ENCODE measurements at places on chromosomes 4 and X.

DNA sequence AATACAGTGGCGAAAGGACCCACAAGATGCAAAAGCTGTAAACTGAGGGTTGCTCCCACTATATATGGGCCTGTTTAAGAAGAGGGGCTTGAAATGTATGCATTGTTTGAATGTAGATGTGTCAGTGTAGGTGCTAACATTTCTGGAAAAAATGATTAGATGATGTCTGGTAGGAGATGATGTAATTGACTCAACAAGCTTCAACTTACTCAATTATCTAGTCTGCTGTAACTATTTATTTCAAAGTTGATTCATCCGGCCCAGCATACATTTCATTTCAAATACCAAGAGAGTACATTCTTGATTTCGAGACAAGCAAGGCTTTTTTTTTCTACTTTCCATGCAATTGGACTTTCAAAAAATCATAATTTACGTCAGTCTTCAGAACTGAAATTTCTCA, 9.3 kb upstream of the ENAM start:
- no peak for DNase-seq

- DNase-seq: no peak
Measured at GRCh38 chrX:47941423-47941822, 62.4 kb downstream of the ZNF182 start.

DNA sequence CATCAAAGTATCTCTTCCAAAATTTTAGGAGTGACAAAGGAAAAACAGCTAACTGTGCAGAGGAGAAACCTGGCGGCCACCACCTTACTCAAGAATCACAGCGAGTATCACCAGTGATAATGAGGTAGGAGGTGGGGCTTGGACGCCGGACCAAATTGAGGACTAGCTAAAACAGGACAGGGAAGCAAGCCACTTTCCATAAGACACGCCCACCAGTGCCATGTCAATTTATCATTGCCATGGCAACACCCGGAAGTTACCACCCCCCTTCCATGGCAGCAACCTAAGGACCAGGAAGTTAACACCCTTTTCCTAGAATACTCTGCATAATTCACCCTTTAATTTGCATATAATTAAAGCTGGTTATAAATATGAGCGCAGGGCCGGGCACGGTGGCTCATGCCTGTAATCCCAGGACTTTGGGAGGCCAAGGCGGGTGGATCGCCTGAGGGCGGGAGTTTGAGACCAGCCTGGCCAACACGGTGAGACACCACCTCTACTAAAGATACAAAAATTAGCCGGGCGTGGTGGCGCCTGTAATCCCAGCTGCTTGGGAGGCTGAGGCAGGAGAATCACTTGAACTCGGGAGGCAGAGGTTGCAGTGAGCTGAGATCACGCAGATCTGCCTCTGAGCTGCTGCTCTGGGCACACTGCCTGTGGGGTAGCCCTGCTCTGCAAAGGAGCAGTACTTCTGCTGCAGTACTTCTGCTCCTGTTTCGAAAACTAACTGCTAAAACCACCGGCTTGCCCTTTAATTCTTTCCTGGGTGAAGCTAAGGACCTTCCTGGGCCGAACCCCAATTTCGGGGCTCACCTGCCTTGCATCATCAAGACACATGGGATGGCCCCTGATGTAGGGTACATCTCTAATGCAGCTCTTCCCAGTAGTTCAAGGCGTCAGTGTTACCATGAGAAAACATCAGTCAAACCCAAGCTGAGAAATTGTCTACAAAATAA, 116.7 kb downstream of the HMX1 start:
- no peak for DNase-seq

- DNase-seq: no peak
Measured at GRCh38 chr4:138035781-138036258, 206.3 kb downstream of the SLC7A11 start.

DNA sequence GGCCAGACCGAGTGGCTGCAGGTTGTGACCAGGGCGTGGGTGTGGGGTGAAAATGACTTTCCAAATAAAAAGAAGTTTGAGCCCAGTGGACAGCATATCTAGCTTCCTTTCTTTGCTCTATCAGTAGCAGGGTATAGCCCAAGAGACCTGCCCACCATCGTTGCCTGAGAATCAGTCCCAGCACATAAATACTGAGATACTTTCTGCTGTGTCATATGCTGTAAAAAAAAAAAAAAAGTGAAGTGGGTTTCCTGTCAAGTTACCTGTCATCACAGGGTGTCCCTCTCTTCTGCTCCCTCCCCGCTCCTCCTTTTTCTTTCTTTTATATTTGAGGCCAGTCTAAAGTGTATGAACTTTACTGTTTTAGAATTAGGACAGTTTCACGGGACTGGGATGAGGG, 330.3 kb upstream of the BOD1L1 start:
- no peak for DNase-seq

DNA sequence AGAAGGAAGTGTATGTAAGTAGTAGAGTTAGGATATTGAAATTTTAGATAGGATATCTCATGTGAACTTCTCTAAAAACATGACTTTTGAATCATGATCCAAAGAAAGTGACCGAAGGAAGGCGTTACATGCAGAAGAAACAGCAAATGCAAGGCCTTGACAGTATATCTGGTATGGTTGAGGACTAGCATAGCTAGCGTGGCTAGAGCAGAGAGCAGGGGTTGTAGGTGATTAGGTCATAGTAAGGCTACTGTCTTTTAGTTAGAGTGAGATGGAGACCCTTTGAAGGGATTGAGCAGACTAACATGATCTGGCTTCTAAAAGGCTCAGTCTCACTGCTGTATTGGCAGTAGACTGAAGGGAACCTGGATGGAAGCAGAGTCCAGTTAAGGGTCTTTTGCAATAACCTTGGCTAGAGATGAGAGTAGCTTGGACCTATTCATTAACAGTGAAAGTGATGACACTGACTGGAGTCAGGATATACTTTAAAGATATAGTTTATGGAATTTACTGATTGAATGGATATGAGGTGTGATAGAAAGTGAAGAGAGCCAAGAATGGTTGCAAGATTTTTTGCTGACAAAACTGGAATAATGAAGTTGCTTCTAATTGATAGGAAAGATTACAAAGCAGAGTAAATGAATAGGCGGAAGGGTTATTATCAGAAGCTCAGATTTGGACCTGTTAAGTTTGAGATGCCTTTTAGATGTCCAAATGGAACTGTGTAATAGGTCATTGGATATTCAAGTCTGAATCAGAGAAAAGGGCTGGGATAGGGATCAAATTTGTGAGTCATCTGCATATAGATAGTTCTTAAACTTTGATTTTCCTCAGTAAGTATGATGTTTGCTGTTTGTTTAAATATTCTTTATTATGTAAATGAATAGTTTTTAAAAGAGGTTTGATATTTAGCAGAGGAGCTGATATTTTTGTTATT, 59.8 kb downstream of the MRPL1 start:
- DNase-seq: no peak

- no peak for DNase-seq
Measured at GRCh38 chrX:37509349-37509748, 62.1 kb upstream of the LANCL3 start.

DNA sequence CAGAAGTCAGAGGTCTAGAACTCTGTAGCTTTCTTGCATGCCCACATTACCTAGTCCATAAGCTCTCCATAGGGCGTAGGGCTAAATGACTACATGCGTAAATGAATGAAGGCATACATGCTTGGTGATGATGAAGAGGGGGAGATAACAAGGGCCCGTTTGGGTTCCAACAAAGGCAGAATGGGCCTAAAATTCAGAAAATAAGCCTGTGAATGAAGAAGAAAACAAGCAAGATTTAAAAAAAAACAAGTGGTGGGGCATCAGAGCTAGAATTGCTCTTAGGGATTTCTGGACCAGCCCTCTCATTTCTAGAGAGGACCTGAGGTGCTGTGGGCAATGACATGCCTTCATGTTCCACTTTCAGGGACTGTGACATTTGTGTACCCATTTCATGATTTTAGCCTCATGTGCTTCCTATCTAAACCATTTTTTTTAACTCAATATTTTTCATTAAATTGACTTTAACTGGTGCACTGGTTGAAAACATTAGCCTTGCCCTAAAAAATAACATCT, 12.1 kb downstream of the GPRIN3 start:
- no peak for DNase-seq

DNA sequence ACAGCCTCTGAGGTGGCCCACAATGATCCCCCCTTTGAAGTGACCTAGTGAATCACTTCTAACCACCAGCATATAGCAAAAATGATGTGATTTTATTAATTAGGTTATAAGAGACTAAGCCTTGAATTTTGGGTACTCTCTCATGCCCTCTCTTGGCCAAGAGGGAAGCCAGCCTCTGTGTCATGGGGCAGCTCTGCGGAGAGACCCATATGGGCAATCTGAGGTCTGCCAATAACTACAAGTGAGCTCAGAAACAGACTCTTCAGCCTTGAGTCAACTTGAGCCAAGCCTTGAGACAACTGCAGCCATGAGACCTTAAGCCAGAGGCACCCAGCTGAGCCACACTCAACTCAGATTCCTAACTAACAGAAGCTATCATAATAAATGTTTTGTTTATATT, 45.7 kb downstream of the MANBA start:
- DNase-seq: no peak

DNA sequence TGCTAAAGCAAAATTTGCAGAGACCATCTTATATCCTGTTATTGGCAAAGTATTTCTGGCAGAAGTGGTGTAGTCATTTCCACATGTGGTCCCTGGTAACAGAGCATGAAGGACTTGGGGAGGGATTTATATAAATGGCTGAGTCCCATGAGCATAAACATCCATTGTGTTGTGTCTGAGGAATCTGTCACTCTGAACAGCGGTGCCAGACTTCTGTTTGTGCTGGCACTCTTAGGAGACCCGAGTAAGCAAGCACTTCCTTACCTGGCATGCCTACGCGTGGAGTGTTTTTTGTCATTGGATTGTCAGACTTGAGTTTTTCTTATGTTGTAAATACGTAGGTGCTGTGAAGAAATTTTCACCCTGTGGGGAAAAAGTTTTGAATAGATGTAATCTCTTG, 285.9 kb downstream of the ARHGAP10 start:
- DNase-seq: no peak

GRCh38 chrX:48306175-48306574, 50.3 kb downstream of the SSX3 start:
- no peak for DNase-seq

GRCh38 chrX:15785176-15785750, 5.0 kb upstream of the ZRSR2 start:
- no peak for DNase-seq

GRCh38 chr4:18318682-18319388, 297.3 kb upstream of the LCORL start:
- no peak for DNase-seq

DNA sequence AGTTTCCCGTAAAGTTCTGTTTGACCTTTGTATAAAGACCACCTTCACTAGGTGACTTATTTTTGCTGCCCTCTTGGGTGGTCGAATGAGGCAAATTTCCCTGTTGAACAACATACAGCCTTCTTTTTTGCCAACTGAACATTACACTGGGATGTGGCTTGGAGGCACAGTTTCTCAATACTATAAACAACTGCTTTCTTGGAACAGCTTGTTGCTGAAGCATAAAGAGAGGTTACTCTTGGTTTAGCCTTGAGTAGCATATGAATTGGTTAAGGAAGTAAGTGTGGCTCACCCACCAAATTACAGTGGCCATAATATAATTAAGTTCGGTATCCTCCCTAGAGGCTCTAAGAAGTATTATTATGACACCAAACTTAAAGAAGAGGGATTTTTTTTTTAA, 40.0 kb downstream of the HHIP start:
- no peak for DNase-seq

DNA sequence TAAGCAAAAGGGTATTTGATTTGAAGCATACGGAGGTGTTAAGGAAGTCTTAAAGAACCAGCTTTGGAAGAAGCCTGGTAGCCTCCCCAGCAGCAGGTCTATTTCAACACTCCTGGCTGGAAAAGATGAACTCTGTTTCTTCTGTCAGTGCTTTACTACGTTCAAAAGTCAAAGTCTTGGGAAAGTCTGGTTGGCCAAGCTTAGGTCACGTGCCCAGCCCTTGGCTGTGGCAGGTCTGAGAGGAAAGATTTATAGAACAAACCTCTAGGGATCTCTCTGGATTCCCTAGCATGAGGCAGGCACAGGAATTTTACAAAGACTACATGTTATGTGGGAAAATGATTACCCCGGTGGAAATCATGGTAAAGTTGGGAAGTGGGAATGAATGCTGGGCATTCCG, 8.6 kb upstream of the ARHGAP10 start:
- no peak for DNase-seq

DNA sequence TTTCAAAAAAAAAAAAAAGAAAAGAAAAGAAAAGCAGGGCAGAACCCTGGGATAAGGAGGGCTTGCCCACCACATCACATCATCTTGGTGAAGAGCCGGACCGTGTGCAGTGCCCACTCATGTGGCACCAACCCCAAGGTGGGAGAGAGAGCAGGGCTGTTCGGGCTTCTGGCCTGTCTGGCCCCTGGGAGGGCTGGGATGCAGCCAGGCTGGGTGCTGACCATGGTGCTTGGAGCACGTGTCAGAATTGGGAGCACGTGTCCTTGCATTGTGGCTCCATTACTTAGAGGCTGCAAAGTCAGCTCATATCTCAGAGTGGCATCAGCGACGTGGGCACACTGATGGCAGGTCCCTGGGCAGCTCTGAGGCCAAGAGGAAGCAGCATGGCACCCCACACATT, 100.9 kb upstream of the AFAP1 start:
- no peak for DNase-seq

DNA sequence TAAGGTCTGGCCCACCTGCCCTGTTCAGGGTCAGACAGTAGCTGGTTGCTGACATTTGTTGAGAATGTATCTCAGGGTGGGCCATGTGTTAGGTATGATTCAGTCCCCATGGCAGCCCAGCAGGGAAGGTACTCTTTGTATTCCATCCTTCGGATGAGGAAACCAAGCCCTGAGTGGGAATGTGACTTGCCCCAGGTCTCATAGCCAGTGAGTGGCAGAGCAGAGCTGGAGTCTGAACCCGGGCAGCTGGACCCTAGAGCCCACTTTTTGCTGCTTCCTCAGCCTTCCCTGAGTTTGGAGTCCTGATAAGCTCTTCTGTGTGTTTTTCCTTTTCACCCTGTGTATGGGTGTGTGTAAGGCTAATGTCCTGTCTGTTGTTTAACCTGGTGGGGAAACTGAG, 21.6 kb upstream of the UBA1 start:
- DNase-seq: no peak
